Smooth muscle cell of the pulmonary artery (primary cell): ENCODE measurements at places on chromosomes 11 and 22. TPM values are rescaled to one million over a fixed set of nuclear protein-coding genes. Genes with fewer than 3 reads are reported as not detected.

AMBRA1 gene
- 22.6 and 25.2 TPM in 2 replicates for total RNA-seq

MMP12 gene
- total RNA-seq: 0.07 and 0.17 TPM in 2 replicates

KCTD14 gene
- total RNA-seq: 0.50 and 0.72 TPM in 2 replicates

TTC38 gene
- total RNA-seq: 18.2 and 20.8 TPM in 2 replicates

APOL1 gene
- total RNA-seq: 68.4 and 93.8 TPM in 2 replicates
